Fibroblast of mammary gland (primary cell): ENCODE measurements at places on chromosomes 12 and 14.

GRCh38 chr12:2233034-2233433, 180.2 kb downstream of the CACNA1C start:
- peak; percentile 80 for DNase-seq

GRCh38 chr14:103347091-103347815, 13.2 kb downstream of the EIF5 start:
- DNase-seq: no peak

DNA sequence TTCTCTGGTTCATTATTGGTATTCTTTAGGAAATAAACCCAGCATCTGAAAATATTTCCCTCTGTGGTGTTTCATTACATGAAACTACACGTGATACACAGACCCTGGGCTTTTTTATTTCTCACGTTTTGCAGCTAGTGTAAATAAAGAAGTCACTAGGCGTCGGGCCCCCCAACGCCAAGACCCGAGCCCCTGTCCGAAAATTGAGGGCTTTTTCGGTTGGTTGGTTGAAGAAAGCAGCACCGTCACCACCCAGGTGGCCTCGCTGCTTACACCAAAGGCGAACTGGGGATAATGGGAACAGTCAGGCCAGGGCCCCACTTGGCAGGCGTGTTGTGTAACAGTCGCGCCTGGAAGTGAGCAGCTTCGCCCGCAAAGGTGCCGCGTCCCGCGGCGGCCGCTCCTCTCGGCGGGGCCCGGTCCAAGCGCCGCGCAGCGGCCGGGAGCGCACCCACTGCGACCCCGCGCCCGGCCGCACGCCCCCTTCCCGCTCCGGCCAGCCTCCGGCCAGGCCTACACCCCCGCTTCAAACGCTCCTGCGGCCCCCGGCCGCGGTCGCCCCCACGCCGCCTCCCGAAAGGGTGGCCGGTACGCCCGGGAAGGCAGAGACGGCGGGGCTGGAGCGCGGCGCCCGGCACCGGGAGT, 1.2 kb downstream of the DUSP16 start:
- DNase-seq: peak; percentile 53

- no peak for DNase-seq
Observed at GRCh38 chr12:117093918-117094630, 5.1 kb downstream of the TESC start.

DNA sequence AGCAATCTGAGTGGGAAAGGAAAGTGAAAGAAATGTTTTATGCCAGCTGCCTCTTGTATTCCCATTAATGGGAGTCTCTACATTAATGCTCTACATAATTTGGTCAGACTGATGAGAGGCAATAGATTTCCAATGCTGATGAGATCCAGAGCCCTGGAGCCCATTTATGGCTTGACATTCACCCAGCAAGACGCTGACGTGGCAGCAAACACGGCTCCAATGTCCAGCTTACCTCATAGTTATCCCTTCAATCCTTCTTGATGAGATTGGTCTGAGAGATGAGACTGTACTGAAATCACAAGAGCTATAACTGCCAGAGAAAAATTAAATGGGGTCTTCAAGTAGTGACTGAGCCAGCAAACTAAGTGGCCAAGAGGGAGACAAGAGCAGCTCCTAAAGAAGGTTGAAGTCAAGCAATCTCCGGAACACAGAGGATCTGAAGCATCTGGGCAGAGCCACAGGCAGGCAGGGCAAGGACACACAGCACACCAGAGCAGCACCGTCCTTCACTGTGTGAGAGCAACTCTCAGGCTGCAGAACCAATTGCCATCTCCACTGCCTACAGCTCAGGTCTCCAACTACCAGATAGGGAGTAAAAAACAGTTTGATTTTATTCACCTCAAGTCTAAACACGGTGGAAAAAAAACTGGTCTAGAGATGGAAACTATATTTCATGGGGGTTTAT, 7.3 kb upstream of the MYO1A start:
- DNase-seq: no peak

DNA sequence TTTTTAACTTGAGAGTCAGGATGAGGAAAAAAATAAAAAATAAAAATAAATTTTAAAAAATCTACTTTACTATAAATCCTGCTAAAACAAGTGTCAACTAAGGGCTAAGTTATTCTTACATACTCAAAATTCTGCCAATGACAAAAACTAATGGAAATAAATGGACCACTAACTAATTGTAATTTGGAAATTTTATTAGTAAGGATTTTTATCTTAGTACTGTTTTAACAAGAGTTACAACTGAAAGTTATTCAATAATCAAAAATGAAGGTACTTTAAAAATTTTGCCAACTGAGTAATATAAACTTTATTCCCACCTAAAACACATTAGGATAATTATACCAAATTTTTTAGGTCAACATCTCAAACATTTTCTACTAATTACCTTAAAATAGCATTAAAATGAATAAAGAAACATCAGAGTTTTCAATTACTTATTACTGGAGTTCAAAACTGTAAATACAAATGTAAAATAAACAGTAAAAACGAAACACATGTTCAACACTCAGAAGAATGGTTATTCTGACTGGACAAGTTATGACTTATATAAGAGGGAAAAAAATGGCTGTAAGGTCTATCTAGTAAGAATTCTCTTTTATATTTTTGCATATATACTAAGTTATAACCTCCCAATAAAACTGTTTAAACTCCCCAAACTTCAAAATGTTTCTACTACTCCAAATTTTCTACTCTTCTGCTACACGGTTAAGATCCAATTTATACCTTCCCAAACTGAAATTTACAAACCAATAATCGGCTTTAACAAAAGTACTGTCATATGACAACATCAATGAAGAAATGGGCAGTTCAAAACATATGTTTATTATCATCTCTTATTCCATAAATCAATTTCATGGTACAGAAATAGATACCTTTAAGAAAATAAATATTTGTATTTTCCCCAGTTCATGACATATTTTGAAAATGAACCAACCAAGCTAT, 2.7 kb downstream of the HECTD1 start:
- DNase-seq: no peak

GRCh38 chr14:49306152-49306751, 279.9 kb downstream of the RPS29 start:
- peak; percentile 46 for DNase-seq

DNA sequence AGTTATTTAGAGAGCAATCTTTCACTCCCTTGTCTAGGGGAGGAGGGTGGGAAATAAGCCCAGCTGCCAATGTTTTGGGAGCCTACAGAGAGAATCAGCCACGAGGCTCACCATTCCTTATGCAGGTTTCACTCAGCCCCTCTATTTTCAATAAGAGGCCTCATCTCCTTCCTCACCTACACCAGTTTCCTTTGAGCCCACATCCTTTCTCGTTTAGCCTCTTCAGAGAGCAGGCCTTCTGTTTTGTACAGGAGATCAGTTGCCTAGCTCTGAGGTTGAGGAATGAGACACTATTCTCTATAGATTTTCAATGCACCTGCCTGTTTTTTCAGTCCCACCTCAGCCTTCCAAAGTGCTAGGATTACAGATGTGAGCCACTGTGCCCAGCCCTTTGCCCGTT, 17.9 kb downstream of the SNAPC1 start:
- DNase-seq: no peak

- DNase-seq: no peak
Observed at GRCh38 chr12:66978802-66979201, 290.4 kb upstream of the CAND1 start.

DNA sequence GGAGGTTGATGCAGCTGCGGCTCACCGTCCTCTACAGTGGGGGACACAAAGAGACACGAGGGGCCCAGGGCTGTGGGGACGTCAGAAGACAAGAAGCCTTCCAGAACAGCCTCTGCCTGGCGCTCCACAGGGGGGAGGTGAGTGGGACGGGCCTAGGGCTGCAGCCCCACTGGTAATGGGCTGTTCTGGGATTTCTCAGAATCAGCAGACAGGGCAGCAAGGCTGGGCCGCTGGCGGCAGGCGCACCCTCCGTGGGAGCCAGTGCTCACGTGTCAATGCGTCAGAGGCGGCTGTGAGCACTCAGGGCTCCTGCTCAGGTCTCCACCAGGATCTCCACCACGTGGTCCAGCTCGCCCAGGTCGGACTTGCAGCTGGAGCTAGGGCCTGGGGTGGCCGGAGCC, 10.0 kb downstream of the CDCA4 start:
- no peak for DNase-seq

GRCh38 chr12:80763874-80764273, 47.2 kb downstream of the MYF5 start:
- peak; percentile 83 for DNase-seq

- DNase-seq: peak; percentile 73
Observed at GRCh38 chr12:76199808-76200207, 115.3 kb upstream of the NAP1L1 start.

- no peak for DNase-seq
Observed at GRCh38 chr12:1696800-1697199, 5.9 kb downstream of the ADIPOR2 start.

- no peak for DNase-seq
Observed at GRCh38 chr14:105986894-105987284, 460.5 kb downstream of the TMEM121 start.

GRCh38 chr12:49212572-49212971, 23.7 kb upstream of the TUBA1A start:
- DNase-seq: no peak

- peak; percentile 50 for DNase-seq
Observed at GRCh38 chr12:9692909-9693308, 23.4 kb downstream of the CLEC2D start.

- peak; percentile 35 for DNase-seq
Observed at GRCh38 chr12:48084066-48084465, 21.8 kb downstream of the SENP1 start.

DNA sequence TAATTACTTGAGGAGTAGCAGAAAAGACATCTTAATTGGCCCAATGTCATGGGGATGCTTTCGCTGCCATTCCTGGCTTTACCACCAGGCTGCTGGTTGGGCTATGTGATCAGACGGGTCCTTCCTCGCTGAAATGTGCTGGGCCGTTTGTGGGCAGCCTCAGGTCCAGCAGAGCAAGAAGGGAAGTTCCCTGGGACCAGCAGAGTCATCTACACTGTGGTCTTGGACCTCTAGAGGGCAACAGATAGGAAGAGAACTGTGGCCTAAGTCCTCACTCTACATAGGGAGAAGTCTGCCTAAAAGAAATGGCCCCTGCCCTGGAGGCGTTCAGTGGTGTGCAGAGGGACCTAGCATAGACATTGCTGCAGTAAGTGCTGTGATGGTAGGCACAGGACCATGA, 10.9 kb downstream of the EVL start:
- peak; percentile 57 for DNase-seq

GRCh38 chr12:68839183-68840147, 31.5 kb downstream of the MDM2 start:
- DNase-seq: no peak

DNA sequence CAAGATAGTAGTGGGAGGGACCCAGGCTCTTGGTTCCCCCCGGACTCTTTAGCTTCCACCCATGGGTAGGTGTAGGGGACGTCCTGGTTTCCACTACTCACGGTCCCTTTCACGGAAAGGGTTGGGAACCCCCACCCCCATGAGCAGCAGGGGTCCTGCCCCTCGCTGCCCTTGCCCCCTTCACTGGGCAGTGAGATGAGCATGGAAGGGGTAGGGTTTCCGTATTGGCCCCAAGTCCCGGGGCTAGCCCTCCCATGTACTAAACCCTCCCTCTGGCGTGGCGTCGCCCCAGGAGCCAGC, 12.7 kb downstream of the AGAP2 start:
- no peak for DNase-seq

GRCh38 chr12:54479421-54479820, 6.0 kb upstream of the GTSF1 start:
- DNase-seq: peak; percentile 40

DNA sequence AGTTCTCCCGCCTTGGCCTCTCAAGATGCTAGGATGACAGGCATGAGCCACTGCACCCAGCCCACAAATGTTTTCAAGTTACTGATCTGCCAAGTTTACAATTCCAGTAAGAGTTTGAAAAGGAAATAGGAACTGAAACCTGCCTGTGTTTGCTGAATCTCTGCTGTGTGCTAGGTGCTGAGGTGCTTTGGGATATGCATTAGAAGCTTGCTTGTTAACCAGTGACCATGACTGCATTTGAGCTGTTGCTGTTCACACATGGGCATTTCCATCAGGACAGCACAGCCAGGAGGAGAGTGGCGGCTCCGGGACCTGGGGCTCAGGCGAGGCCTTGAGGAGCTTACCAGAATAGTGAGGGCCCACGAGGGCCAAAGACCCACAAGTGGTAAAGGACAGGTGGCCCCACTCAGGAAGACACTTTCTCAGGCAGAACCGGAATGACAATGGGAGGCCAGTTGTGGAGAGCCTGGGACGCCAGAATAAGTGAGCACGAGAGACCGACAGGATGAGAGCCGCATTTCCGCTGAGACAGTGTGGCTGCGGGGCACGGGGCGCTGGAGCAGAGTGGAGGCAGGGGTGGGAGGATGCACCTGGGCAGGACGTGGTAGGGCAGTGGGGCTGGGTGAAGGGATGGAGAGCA, 54.5 kb upstream of the MMP17 start:
- no peak for DNase-seq

DNA sequence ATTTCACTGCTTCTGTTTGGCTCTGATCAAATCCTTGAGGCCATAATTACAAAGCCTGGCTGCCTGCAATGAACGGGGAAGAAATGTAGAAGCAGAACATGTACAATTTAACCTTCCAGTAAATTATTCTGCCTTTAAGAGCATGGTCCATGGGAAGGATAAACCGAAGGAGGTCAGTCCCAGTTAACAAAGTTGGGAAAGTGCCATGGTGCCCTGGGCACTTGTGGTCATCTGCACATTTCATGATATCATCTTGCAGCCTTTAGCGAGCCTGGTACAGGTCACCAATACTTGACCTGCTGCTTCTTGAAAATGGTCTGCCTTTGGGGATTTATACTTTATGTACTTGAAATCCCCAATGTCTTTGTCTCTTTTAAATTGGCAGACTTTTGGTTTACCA, 175.9 kb upstream of the KITLG start:
- DNase-seq: no peak

DNA sequence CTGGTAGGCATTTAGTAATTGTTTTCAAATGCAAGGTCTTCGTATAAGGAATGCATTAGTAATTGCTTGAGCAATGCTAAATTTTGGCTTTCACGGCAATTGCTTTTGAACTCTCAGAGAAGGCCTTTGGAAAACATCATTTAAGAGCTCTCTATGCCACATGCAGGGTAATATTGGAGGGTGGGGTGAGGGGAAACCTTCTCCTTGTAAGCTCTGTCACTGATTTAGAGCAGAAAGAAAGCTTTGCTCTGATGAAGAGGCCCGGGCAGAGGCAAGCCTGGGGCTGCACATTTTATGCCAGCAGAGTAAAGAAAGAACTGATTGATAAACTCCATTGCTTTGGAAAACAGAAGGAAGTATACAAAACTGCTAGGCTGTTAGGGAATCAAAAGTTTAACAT, 70.9 kb downstream of the TRIM9 start:
- no peak for DNase-seq

DNA sequence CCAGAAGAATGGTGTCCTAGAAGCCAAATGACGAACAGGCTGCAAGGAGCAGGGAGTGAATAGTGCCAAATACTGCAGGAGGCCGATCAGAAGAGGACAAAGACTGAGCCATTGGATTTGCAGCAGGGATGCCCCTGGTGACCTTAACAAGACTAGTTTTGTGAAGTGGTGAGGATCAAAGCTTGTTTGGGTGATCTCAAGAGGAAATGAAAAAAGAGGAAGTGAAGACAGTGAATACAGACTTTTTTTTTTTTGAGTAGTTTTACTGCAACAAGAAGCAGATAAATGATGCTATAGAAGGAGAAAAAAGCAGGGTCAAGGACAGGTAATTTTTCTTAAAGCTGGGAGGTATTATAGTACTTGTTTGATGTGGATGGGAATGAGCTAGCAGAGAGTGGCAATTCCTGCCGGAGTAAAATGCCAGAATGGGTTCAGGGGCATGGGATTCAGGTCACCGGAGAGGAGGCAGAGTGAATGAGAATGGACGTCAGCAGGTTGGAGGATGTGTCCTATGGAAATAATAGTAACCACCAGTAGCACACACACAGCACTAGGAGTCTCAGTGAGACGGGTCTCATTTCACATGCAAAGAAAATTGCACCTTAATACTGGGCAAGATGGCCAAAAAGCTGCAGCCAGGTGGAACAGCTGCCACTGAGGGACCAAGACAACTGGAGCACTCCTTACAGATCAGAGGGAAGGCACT, 345.8 kb upstream of the CCDC196 start:
- no peak for DNase-seq
